ENCODE measurements at places on chromosomes 1 and 21.

GRCh38 chr1:202237052-202237451 lies 43.5 kb downstream of the LGR6 start:
- no peak for DNase-seq

DNA sequence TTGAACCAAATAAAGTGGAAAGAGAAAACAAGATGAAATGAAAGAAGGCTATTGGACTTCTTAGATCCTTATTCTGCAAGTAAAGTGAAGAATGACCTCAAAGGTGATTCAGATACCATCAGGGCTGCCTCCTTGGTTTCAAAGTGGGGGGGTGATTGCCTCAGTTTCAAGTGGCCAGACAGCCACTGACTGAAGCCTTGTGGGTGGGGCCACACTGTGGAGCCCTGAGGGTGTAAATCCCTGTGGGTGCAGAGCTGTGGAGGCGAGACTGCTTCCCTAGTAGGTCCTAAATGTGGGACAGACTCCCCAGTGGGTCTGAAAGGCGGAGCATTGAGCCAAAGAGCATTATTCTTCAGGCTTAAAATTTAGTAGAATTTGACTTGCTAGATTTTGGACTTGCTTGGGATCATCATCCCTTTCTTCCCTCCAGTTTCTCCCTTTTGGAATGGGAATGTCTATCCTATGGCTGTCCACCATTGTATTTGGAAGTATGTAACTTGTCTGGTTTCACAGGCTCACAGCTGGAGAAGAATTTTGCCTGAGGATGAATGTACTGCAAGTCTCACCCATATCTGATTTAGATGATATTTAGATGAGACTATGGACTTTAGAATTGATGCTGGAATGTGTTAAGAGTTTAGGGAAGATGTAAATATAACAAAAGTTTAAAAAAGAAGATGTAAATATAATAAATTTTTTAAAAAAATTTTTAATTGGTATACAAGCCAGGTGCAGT lies 71.6 kb upstream of the SOX13 start:
- DNase-seq: no peak

- DNase-seq: no peak
Observed at GRCh38 chr1:229445828-229446227, 11.9 kb upstream of the ACTA1 start.

GRCh38 chr1:103489935-103490334 lies 35.6 kb upstream of the RNPC3 start:
- DNase-seq: no peak

GRCh38 chr1:231419738-231420298 lies 2.3 kb downstream of the EGLN1 start:
- DNase-seq: no peak

DNA sequence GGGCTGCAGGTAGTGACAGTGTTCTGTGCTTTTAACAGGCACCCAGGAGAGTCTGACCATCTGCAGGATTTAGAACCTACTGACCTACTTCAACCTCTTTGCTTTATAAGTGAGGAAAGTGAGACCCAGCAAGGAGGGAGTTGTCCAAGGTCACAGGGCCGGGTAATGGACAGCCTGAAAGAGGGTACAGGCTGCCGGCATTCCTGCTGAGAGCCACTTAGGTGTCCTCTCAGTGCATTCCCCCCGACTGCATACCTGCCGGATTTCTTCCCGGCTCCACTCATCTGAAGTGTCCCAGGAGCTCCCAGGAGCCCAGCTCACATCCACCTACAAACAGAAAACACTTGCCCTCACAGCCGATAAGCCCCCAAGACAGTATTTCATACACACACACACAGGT lies 13.9 kb downstream of the PHLDA3 start:
- no peak for DNase-seq

- no peak for DNase-seq
Observed at GRCh38 chr1:178021950-178022349, 52.1 kb upstream of the SEC16B start.

DNA sequence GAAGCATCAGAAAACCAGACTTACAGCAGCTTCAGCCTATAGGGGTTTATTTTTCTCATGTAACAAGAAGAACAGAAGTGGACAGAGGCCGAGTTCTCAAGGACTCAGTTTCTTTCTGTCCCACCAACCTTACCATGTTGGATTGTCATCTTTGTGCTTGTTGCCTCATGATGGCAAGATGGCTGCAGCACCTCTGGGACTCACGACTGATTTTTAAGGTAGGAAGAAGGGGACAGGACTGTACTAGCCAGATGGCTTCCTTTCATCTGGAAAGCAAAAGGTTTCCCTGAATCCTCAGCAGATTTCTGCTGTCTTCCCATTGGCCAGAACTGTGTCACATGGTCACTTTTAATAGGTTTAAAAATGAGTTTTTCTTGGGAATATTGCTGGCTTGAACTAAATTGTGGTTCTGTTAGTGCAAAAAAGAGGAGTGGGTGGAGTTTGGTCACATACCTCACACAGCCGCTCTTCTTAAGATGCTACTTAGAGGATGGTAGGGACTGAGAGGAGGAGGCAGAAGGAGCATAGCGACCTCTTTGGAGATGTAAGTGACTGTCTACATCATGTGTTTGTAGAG lies 48.1 kb upstream of the ENAH start:
- DNase-seq: no peak

DNA sequence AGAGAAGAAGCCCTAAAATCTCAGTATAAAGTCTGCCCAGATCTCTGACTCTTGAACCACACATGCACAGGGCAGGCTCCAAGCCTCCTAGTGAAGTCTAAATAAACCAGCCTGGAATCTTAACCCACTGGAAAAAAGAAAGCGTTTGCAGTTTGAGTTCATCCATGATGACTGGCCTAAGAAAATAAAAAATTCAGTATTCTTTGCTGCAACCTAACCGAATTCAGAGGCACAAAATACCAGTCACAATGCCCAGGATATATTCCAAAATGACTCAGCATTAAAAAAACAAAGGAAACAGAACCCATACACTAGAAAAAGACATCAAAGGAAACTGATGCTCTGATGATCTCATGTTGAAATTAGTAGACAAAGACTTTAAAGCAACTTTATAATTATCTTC lies 269.2 kb downstream of the SDCCAG8 start:
- DNase-seq: no peak

DNA sequence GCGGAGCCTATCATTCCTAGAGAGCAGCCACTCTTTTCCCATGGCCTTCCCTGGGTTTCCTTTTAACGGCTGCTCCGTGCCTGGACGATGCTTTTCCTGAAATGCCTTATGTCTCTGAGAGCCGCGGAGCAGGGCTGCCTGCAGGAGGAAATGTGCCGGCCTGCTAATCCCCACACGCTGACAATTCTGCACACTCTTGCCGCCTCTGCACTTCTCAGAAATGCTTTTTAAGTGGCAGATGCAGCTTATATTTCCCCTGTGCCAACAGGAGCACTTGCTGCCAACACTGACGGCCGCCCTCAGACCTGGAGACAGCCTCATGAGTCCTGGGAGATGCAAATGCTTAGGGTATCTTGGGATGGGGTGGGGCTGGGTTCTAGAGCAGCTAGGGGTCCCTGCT lies 253.2 kb downstream of the GRIK3 start:
- no peak for DNase-seq

DNA sequence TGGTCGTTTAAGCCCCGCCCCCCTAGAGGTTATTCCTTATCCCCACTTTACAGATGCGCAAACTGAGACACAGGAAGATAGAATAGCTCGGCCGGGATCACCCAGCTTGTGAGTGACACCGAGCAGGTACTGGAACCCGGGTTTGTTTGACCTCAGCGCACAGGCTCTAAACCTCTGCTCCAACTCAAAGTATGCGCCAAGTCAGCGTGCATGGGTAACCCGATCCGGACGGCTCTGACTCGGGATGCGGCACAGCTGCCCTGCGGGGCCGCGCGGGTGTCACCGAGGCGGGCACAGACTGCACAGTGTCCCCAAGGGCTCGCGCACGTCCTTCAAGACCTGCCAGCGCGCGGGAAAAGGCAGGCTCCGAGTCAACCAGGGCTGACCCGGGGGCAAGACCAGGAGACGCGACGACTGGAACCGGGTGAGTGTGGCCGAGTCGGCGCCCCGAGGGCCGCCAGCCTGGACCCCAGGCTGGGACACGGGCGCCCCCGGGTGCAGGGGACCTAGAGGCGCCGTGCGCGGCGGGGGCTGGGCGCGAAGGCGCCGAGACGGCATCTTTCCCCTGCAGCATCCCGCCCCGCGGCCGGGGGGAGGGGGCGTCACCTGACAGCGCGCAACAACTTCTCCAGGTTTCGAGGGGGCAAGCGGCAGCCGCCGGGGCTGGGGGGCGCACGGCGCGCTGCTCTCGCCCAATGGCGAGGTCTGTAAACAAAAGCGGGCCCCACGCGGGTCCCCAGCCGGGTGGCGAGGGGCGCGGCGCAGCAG lies 101.9 kb upstream of the SOD1 start:
- no peak for DNase-seq

GRCh38 chr21:16423921-16424320 lies 694.1 kb downstream of the USP25 start:
- DNase-seq: no peak

DNA sequence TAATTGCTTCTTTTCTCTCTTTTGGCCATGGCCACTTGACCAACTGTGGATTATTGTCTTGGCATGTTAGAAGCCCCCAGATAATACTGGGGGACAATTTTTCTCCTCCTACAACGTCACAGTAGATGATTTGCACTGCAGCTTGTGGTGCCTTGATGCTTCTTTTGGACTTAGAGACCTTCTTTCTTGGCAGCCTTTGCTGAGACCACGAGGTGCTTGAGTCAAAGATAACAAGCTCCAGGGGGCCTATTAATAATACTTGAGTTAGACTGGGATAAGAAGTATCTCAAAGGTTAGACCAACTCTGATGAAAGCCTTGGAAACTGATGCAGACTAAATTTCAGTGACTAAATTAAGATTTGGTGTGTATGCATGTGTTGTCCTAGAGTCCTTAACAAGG lies 3.2 kb downstream of the PPP1R12B start:
- DNase-seq: no peak

- DNase-seq: no peak
Observed at GRCh38 chr1:213154056-213154685, 103.1 kb downstream of the RPS6KC1 start.

DNA sequence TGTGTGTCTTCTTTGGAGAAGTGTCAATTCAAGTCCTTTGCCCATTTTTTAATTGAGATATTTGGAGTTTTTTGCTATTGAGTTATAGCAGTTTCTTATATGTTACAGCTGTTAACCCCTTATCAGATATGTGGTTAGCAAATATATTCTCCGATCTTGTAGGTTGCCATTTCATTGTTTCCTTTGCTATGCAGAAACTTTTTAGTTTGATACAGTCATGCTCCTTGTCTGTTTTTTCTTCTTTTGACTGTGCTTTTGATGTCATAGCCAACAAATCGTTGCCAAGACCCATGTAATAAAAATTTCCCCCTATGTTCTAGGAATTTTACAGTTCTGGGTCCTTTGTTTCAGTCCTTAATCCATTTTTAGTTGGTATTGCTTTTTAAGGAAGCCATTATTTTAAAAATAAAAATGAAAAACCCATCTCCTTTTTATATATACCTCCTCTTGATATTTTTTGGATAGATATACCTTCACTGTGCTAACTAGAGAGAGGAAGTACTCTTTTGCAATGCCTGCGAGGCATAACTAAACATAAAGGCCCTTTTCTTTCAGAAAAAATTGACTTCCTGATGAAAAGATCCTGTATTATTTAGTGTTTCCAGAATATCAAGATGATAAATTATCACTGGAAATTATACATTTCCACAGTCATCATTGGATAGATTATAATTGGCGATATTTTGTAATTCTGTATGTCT lies 127.8 kb downstream of the HS2ST1 start:
- DNase-seq: no peak

DNA sequence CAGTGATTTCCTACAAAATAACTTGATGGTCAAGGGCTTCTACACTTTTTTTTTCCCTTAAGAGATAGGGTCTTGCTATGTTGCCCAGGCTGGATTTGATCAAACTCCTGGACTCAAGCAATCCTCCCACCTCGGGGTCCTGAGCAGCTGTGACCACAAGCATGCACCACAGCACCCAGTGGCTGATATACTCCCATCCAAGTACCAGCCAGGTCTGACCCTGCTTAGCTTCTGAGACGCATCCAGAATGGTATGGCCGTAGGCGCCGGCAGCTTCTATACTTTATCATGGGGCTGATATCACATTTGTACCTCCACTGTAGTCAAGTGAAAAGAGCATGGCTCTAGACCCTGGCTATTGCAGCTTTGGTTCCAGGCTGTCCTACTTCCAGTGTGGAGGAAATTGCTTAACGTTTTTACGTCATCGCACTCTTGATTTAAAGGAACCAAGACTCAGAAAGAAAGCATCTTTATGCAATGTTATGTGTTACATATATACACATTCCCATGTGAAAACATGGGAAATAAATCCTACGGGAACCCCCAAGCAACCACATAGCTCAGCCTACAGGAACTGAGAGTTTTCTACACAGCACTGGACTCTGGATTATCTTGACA lies 39.5 kb downstream of the PDPN start:
- DNase-seq: no peak

DNA sequence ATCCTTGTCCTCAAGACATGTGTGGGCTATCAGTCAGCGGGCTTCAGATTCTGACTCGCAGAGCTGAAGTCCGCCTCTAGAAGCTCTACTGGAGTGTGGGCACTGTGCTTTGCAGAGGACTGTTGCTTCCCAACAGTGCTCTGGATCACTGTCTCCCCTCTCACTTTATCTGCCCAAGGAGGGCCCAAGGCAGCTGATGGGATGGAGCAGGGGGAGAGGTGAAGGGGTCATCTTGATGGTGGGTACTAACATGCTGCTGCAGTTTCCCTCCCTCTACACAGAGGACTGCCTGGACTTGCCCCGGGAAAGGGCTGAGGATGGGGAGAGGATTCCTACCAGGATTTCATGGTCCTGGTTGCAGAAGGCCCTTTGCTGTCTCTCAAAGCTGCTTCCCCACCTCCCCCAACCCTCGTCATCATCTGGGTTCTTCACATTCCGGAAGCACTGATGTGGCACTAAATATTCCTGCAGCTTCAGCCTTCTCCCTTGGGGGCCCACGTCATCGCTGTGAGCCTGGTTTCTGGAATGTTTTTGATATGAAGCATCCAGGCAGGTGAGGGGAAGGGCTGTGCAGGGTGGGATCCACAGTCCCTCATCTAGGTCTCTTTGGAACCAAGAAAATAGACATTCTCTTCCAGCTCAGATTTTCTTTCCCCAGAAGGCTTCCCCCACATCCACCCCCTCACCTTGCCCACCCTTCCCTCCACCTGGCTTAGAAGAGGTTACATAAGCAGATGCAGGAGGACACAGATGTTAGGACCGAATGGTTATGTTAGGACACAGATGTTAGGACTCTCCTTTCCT lies 23.2 kb downstream of the NUAK2 start:
- no peak for DNase-seq

DNA sequence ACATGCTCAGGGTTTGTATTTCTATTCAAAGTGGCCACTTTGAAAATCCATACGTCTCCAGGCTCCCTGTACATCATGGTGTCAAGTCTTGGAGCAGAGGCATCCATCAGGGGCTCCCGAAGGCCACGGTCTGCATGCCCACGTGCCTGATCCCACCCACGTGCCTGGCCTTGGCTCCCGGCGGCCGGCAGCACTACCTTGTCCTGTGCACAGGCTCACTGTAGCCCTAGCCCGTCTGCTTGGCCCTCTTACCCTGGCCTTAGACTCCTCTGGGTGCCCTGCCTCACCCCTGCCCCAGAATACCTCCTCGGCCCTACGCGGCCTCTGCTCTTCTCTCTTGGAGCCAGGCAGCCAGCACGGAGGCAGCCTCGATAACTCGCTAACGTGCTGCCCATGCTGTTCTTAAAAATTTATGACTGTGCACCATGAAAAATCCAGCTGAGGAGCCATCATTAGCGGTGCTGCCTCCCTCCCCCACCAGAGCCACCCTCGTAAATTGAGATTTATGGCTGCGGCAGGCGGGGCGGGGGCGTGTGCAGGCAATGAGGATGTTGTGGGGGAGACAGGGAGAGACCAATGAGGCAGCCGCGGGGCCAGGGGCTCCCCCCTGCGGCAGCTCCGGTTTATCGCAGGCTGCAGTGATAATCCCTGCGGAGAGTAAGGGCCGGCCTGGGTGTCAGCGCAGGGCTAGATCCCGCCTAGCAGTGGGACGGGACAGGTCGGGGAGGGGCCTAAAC lies 24.6 kb downstream of the DMAP1 start:
- no peak for DNase-seq
